ENCODE measurements at places on chromosomes 7 and 10.

DNA sequence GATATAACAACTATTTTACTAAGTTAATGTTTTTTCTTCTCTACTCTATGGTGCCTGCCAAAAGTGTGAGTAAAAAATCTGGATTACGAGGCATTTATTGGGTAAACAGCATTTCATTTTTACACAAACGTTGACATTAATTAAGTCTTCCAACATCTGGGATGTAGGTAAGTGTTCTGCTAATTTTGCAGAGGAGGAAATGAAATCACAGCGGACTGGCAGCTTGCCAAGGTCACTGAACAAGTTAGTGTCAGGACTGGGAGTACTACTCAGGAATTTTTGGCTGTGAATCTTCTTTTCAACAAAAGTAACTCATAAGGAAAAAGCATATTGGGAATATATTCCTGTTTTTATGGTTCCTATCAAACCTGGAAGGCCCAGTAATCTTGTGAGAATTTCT is 612.1 kb upstream of the FZD8 start:
- peak; percentile 76 for DNase-seq

GRCh38 chr10:7471720-7472367 is 61.0 kb upstream of the SFMBT2 start:
- no peak for DNase-seq

DNA sequence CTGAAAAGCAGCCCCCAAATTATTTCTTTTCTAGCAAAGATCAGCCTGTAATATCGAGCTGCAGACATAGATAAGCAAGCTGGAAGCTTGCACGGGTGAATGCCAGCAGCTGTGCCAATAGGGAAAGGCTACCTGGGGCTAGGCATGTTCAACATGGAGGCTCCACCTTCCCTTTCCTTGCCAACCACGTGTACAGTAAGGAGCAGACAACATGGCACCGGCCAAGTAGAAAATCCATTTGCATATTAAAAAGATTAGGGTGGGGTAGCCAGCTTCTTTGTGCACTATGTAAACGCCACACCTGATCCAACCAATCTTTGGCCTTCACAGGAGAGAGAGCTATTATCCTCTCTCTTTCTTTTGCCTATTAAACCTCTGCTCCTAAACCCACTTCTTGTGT is 56.7 kb upstream of the SEPHS1 start:
- no peak for DNase-seq

DNA sequence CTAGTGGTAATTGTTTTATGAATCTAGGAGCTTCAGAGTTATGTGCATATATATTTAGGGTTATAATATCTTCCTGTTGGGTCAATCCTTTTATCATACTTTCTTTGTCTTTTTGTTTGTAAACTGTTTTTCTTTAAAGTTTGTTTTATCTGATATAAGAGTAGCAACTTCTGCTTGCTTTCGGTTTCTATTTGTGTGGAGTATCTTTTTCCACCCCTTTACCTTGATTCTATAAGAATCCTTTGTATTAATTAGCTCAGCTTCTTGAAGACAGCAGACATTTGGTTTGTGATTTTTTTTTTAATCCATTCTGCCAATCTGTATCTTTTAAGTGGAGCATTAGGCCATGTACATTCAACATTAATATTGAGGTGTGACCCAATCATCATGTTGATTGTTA is 9.3 kb downstream of the CASP7 start:
- DNase-seq: no peak

DNA sequence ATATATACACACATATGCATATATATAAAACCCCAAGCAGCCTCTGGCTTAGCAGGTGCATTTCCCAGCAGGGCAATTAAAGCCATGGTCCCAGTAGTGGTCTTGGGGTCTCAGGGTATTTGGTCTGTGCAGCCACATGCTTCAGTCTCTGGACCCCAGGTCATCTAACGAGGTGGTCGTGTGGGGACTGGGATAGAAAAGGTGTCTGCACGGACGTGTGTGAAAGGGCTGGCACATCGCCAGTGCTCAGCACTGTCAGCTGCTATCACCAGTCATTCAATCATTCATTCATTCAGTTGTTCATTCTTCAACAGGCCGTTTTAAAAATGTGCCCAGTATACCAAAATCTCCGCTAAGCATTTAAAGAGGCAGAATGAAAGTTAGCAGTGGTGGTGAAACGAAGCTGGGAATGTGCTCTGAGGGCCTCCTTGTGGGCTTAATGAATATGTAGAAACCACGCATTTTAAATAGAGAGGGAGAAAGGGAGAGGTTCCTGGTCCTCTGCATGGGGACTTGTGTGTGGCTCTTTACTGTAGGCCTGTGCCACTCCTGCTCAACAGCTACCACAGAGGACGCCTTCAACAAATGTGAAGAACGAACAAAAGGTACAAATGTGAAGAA is 170.4 kb downstream of the EGFR start:
- no peak for DNase-seq

- no peak for DNase-seq
Measured at GRCh38 chr10:132384618-132385388, 12.2 kb upstream of the PWWP2B start.

GRCh38 chr10:88841316-88842111 is 10.1 kb downstream of the ANKRD22 start:
- no peak for DNase-seq

DNA sequence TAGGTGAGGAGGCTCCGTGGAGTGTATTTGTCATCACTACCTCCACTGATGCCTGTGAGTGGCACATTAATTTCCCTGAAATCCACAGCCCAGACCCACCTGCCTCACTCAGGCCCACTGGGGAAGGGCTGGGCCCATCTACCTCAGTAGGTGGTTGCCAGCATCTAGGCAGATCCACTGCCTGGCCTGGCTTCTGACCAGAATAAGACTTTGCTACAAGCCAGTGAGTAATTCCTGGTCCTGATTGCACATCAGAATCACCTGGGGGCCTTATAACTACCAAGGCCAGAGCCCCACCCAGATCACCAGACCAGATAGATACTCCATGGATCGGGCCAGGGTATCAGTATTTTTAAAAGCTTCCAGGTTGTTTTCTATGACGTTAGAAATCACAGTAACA is 37.5 kb upstream of the PLEKHA1 start:
- DNase-seq: no peak

GRCh38 chr7:141045126-141045841 is 28.6 kb upstream of the TMEM178B start:
- DNase-seq: no peak

- peak; percentile 2 for DNase-seq
Measured at GRCh38 chr7:130699686-130700085, 13.3 kb upstream of the TSGA13 start.

DNA sequence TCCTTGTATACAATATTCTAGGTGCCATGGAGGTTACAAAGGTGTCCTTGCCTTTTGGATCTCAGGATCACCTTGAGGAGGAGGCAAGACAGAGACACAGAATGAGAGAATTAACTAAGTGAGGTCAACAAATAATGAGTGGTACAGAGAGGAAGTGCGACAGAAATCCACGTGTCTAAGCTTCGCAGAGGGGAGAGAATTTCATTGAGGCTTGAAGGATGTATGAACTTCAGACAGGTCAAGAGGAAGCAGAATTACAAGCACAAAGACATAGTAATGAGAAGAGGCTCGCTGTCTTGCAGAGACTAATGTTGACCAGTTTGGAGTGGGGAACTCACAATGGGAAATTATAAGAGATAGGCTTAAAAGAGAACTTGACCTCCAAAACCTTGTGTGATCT is 308.7 kb downstream of the FRMD4A start:
- no peak for DNase-seq

DNA sequence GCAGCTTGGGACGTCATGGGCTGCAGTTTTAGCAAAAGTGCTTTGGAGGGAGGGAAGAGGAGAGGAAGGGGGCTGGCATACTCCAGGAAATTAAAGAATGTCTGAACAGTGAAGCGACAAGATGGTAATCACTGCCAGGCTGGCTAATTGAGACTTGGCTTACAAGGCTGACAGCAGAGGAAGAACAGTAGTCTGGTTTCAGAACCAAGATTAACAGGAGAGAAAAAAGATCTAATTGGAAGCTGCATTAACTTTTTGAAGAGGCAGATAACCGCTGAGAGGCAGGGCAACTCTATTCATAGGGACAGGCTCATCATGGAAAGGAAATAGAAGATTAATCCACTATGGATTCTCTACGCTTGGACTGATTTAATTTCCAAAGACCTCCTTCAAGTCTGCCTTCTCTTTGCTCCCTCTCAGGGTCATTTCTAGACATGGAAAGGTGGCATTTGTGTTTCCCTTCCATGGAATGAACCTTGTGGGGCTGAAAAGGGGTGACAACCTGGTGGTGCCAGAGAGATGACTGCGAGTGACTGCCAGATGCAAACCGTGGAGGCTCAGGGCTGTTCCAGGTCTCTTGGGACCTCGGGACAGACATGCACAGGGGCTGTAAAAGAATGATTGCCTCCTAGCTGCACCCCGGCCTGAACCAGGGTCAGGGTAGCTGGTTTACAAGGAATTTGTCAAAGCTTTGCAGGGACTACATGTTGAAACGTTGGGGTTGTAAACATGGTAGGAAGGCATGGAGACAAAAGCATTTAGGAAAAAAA is 210.2 kb upstream of the NPY start:
- no peak for DNase-seq

- DNase-seq: no peak
Measured at GRCh38 chr7:79084423-79084822, 369.0 kb downstream of the MAGI2 start.

GRCh38 chr10:110524179-110524858 is 26.6 kb downstream of the DUSP5 start:
- peak; percentile 19 for DNase-seq

- DNase-seq: no peak
Measured at GRCh38 chr10:105973360-105973759, 1191.1 kb downstream of the SORCS1 start.

- peak; percentile 84 for DNase-seq
Measured at GRCh38 chr10:1036341-1036791, 10.7 kb upstream of the IDI2 start.

- no peak for DNase-seq
Measured at GRCh38 chr7:179209-179681, 13.1 kb upstream of the FAM20C start.

DNA sequence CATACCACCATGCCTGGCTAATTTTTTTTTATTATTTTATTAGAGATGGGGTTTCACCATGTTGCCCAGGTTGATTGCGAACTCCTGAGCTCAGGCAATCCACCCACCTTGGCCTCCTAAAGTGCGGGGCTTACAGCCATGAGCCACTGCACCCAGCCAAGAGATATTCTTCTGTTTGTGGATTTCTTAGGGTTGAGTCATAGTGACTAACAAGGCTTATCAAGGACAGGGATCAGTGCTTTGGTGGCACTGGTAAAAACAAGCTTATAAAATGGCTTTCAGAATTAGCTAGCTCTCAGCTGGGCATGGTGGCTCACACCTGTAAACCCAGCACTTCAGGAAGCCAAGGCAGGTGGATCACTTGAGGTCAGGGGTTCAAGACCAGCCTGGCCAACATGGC is 122.4 kb downstream of the ZNF248 start:
- no peak for DNase-seq

GRCh38 chr7:108211382-108212201 is 81.4 kb upstream of the LAMB4 start:
- peak; percentile 74 for DNase-seq

- no peak for DNase-seq
Measured at GRCh38 chr7:25395976-25396375, 167.7 kb upstream of the NPVF start.

- DNase-seq: no peak
Measured at GRCh38 chr10:1249142-1249920, 193.1 kb downstream of the WDR37 start.
